Stimulated activated CD4-positive, alpha-beta T cell treated with anti-CD3 and anti-CD28 coated beads, Interleukin-1b, Interleukin-23, amount 100 ng/mL, for 1 hour (primary cell): ENCODE measurements at places on chromosomes 2 and 18.

DNA sequence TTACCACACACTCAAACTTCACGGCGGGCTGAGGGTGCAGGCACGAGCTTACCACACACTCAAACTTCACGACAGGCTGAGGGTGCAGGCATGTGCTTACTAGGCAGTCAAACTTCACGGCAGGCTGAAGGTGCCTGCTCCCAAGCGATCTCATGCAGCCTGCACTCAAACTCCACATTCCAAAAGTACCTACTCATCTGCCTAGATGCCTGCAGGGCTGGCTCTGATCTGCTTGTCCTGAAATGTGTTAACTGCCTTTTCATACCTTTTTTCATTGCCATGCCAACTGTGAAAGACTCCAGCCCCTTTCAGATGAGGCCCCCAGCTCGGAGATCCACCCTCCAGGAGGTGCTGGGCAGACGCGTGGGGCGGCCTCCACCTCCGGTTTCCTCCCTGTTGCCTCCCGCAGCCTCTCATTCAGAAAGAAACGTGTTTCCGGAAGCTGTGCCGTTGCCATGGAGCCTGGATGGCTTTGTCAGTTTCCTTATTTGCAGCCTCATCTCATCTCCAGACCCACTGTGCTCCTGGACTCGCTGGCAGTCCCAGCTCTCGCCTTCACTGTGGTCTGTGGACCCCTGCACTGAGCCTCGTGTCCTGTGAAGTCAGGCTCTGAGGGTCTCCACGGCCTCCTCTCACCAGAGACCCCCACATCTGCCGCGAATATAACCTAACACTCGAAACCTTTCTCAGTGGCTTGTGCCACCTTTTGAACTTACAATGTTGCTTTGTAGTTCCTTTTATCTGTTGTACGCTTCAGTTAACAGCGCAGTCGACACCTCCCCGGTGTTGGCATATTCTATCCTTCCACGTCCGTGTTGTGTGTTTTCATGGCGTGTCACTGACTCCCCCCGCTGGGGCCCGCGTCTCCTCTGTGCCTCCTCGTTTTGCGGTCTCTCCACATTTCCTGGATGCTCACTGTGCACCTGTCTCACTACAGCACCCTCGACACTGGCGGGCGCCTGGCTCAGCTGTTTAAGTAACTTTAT lies 106.1 kb upstream of the ALKAL2 start:
- DNase-seq, result peak; percentile 21

DNA sequence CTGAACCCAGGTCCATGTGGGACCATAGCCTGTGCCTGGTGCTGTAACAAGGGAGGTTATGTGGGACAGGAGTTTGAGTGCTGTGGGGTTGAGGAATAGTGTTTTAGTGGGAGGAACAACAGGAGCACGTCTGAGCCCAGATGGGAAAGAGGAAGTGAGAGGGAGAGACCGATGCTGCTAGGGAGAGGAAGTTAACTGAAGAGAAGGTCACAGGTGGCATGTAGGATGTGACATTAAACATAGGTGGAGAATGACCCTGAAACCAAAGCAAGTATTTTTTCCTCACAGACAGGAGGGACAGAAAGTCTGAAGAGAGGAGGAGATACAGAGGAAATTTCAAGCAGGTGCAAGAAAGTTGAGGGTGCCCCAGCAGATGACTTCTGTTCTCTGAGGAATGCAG lies 87.8 kb downstream of the ACOXL start:
- no peak for DNase-seq

GRCh38 chr2:222025881-222026271 lies 272.9 kb downstream of the PAX3 start:
- no peak for DNase-seq

DNA sequence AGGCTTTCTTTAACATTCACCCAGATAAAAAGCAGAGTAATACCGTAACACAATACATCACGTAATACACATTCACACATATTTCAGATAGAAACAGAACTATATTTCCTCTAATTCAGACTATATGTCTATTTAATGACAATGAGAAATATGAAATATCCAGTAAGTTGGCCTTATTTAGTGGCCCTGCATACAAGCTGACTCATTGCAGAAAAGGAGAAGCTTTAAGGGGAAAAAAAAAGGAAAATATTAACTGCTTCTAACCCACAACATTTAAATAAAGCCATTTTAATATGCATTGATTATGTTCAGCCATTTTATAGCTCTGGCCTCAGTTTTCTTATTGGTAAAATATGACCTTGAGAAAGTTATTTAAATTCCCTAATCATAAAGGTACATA lies 94.8 kb downstream of the PPP1R1C start:
- DNase-seq, result no peak

DNA sequence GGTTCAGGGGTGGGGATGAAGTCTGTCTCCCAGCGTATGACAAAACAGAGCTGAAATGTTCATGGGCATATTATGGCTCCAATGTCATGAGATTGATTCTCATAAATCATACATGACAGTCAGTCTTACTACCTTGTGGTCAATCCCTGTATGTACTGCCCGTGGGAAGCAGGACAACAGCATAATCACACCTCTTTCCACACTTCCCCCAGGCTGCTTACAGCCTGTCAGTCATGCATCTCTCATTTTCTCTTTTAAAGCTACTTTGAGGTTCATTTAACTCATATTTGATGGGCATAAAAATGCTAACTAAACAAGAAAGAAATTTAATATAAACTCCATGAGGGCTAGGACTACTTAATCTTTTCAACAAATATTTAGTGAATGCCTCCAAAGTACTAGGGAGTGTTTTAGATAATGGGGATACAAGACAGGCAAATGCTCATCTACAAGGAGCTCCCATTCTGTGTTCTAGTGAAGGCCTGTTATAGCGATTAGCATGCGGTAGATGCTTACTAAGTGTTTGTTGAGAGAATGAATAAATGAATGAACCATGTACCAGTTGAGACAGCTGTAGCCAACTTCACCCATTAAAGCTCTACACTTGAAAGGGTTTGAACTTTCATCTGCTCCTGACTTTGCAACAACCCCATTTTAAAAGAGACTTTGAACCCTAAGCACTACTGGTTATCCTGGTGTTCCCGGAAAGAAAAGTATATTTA lies 89.1 kb downstream of the ALPK2 start:
- DNase-seq, result no peak

GRCh38 chr2:71064110-71064611 lies 4.3 kb upstream of the NAGK start:
- DNase-seq, result no peak

- no peak for DNase-seq
Measured at GRCh38 chr2:239858179-239858578, 167.0 kb downstream of the NDUFA10 start.

DNA sequence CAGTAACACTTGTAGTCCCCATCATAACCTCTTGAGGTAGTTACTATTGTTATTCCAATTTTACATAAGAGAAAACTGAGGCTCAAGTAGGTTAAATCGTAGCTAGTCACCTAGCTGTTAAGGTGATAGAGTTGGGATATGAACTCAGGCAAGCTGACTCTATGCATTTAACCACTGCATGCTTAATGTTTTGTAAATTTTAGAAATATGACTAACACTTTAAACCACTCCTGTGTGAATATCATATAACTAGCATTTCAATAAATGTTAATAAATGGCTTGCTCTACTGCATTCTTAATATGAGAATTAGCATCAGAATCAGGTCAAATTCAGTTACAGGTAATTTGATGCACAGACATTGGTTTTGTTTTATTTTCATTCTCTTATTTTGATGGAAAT lies 35.6 kb upstream of the CREB1 start:
- no peak for DNase-seq
